Activated CD4-positive, CD25-positive, alpha-beta regulatory T cell treated with anti-CD3 and anti-CD28 coated beads, Interleukin-2, amount 50 U/mL, for 72 hours (primary cell): ENCODE measurements at places on chromosomes 3 and 15.

GRCh38 chr3:30750967-30751366 is 143.5 kb downstream of the GADL1 start:
- no peak for DNase-seq

GRCh38 chr15:39404767-39405181 is 176.1 kb upstream of the THBS1 start:
- no peak for DNase-seq

DNA sequence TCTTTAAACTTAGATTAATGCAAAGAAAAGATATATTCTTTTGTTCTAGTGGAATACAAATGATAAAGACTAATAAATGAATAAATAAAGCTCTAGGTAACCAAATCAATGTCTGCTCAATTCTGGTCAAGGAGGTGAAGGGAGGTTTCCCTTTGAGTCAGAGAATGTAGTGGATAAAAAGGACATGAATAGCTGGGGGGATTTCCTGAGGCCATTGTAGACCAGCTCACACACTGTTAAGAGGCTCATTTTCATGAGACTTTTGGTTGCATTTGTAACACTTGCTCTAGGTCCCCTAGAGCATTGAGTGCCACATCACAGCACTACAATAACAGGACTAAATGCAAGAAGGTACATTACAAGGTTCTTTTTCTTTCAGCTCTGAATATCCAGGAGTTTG is 170.7 kb downstream of the TIGIT start:
- DNase-seq: no peak

GRCh38 chr3:107284612-107285011 is 92.6 kb upstream of the CCDC54 start:
- no peak for DNase-seq

- DNase-seq: no peak
Observed at GRCh38 chr3:59268170-59268569, 218.3 kb upstream of the CFAP20DC start.

- no peak for DNase-seq
Observed at GRCh38 chr3:24854748-24855147, 360.1 kb upstream of the THRB start.

DNA sequence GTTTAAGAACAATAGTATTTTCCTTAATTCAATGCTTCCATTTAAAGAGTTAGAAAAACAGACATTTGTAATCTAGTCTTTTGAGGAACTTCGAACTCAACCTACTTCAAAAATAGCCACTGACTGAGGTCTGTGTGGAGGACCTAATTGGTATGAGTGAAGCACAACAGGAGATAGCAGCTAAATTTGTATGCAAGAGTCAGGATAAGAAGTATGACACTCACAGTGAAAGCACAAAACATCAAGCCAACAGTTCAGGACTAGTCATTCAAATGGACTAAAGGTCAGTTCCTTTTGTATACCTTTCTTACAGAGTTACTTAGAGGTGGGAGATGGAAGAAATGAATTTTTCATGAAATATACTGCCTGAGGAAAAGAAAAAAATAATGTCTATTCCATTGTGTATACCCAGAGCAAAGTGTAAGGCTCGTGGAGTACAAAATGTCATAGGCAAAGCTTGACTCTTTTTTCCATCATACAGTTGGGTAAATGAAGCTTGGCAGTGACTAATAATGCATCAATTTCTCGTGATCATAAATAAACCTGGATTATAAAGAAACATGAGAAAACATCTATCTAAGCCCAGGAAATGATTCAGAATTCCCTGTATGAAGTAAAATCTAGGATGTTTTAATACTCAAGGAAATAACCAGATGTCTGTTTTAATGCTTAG is 1005.2 kb upstream of the CADM2 start:
- no peak for DNase-seq
